Activated gamma-delta T cell (primary cell): ENCODE measurements at places on chromosomes 3 and 15.

DNA sequence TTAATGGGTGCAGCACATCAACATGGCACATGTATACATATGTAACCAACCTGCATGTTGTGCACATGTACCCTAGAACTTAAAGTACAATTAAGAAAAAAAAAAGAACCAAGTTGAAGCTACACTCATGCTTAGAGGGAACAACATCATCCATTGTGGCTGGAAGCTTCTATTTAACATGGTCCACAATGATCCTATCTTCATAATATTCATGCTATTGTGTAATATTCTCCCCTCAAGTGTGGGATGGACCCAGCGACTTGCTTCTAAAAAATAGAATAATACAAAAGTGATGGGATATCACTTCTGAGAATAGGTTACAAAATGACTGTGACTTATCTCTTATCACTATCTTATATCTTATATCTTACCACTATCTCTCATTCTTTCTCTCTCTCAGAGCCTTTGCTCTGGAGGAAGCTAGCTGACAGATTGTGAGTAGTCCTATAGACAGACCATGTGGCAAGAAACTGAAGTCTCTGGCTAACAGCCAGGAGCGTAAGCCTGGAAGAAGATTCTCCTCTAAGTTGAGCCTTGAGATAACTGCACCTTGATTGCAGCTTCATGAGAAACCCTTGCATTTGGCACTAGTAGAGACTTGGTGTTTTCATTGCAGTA, 198.5 kb upstream of the MRPL3 start:
- DNase-seq: no peak

DNA sequence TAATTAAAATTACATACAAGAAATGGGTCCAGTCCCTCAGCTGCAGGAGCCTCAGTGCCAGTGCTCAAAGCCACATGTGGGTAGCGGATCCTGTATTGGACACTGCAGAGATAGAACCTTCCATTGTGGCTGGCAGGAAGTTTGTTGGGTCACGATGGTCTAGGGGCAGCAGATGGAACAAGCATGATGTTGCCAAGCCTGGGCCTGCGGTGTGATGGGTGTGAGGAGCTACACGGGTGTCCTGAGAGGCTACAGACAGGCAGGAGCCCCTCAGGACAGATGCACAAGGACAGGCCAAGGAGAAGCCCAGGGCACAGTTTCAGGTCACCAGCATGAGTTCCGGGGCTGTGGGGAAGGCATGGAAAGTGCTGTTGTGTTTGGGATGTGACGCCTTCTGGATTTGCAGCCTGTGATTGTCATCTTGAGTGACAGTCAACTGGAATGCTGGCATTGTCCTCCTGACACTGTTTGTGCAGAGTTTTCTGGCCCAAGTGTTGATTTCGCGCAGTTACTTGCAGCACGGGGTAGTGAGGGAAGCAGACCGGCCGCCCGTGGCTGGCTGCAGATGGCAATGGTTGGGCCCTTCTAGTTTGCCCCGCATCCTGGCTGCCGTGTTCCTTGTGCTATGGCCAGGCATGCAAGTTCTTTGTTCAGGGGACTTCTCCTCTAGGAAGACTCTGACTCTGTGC, 177.1 kb downstream of the NSMCE3 start:
- DNase-seq: no peak

GRCh38 chr3:108909799-108910198, 43.9 kb downstream of the GUCA1C start:
- DNase-seq: no peak

DNA sequence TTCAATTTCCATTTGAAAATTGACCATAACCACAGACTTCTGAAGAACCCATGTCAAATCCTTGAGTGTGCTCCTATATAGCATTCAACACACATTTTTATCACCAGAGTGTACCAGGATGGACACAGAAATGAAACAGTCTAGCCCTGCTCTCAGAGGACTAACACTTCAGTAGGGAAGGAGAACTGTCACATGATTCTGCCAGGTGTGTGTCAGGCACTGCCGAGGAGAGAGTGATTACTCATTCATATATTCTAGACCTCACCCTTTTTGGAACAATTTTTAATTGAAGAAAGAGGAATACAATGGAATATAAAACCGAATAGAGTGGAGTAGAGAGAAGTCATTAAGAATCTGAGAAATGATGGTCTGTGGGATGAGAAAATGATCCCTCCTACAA, 125.8 kb downstream of the ERC2 start:
- DNase-seq: no peak

- DNase-seq: no peak
These were observed 960 bp downstream of the MFN1 start for GRCh38 chr3:179348325-179349013.

DNA sequence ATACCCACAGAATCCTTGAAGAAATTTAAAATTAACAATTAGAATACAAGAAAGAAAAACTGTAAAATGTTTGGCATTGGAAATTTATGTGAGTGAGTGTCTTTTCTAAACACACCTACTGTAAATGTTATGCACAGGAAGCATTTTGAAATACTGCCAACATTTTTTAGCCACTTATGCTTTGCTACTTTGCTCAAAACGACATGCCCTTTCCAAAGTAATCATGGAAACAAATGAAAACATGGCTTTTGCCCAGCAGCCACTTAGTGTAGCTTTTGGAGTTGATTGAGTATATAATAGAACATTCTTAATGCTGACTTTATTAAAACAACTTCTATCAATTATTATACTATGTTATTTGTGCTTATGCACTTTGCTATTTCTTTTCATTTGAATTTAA, 823.0 kb downstream of the CADM2 start:
- no peak for DNase-seq

- DNase-seq: no peak
These were observed 1298.6 kb downstream of the SI start for GRCh38 chr3:163779396-163780344.

DNA sequence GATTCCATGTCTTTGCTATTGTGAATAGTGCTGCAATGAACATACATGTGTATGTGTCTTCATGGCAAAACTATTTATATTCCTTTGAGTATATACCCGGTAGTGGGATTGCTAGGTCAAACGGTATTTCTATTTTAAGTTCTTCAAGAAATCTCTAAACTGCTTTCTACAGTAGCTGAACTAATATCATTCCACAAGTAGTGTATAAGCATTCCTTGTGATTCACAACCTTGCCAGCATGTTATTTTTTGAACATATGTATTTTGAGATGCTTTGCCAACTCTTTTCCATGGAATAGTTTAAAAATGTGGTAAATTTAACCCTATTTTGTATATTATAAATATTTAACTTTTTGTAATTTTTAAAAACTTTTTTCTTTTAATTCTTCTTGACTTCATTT, 592.7 kb upstream of the NAALADL2 start:
- no peak for DNase-seq

GRCh38 chr15:27028858-27029477, 58.0 kb downstream of the GABRG3 start:
- DNase-seq: no peak

DNA sequence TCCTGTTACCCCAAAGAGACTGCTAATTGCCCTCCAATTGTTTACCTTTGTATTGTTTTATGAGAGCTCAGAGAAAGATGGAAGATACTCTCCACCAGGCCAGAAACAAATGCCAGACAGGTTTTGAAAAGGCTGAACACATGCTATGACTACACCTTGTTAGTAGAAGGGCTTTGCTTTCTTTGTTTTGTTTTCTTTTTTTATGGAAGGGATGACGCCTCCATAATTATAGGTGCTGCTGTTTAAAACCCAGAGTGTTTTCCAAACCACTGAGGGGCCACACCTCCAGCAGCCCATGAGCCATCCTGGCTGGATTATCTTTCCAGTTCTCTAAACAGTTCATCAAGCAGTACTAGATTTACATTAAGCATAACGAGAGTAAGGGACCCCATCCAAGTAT, 5.6 kb upstream of the FOXP1 start:
- no peak for DNase-seq

- DNase-seq: no peak
These were observed 13.7 kb upstream of the ARIH1 start for GRCh38 chr15:72460402-72460801.

GRCh38 chr15:53059273-53060043, 269.3 kb upstream of the ONECUT1 start:
- no peak for DNase-seq

DNA sequence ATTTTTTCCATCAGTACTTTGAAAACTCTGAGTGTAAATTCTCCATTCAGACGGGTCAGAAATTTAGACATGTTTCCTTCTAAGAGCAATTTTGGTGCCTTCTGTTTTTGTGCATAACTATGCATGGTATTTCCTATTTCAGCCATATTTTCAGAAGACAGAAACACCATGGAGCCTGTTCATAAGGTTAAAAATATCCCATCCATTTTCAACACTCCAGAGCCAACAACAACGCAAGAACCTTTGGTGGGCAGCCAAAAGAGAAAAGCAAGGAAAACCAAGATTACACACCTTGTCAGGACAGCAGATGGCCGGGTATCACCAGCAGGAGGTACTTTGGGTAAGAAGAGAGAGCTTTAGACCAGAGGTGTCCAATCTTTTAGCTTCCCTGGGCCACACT, 275.6 kb downstream of the BBX start:
- DNase-seq: no peak

DNA sequence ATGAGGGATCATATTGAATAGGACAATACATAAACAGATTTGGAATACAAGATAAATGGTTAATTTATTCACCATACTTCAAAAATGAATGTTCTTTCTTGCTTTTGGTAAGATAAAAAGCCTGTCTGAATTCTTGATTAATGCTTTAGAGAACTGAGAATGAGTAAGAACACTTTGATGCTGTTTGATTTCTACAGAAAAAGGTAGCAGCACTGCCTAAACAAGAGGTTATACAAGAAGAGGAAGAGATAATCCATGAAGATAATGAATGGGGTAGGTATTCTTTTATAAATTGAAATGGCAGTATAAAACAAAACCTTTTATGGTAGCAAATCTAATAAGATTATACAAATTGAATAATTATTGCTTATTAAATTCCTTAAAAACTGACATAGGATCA, 15.3 kb downstream of the UBA5 start:
- no peak for DNase-seq

- no peak for DNase-seq
These were observed 17.1 kb upstream of the ITPKA start for GRCh38 chr15:41476416-41477048.

DNA sequence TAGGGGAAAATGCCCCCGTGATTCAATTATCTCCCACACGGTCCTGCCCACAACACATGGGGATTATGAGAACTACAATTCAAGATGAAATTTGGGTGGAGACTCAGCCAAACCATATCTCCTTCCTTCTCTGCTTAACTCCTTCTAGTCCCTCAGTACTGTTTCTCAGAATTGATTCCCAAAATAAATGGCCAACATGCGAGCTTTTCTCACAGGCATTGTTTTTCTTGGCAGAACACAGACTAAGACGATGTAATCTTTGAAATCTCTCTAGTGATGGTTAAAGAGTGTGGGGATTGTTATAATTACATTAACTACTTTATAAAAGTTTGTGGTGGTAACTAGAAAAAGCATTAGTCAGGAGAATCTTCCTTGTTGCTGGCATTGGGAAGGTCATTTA, 366.5 kb downstream of the LPP start:
- DNase-seq: no peak

DNA sequence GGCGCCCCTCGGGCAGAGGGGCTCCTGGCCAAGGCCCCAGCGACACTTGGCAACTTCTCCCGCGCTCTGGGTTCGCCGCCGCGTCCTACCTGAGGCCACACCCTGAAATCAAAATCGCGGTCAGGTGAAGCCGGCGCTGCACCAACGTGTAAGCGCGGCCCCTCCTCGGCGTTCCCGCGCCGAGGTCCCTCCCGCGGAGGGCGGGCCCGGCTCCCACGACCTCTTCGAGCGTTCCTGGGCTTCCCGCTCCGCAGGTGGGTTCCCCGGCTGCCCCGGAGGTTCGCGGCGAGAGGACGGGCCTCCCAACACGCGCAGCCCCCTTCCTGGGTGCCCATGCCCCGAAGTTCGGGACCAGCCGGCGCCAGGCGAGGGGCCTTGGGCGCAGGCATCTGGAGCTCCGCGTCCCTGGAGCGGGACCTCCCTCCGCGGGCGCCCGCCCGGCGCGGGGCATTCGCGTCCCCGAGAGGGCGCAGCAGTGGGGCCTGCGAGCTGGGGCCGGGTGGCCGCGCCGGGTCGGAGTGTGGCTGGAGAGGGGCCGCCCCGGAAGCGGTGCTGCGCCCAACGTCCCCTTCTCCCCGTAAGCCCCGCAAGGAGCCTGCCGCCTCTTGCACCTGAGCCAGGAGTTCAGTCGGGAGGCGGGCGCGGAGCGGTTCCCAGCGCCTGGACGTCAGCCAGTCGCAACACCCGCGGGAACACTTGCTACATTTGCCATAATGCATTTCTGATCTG, 13.7 kb downstream of the PAK6 start:
- no peak for DNase-seq

DNA sequence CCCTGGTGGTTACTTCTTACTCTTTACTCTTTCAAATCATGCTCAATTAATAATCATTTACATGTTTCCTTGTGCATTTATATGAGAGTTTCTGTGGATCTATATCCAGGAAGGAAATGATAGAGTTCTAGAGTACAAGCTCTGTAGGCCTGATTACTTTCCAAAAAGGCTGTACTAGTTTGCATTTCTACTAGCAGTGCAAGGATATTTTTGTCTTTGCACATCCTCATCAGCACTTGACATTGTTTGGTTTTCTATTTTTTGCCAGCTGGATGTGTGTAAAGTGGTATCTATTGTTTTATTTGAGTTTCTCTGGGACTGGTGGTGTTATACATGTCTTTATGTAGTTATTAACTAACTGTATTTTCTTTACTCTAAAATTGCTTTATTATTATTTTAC, 19.6 kb upstream of the SLC7A14 start:
- no peak for DNase-seq
